Activated CD4-positive, alpha-beta T cell treated with anti-CD3 and anti-CD28 coated beads, Interleukin-2, amount 10 ng/mL, durations not matched to agents 7 days and 5 days (primary cell): ENCODE measurements at places on chromosomes 4 and X. TPM values are rescaled to one million over a fixed set of nuclear protein-coding genes. Genes with fewer than 3 reads are reported as not detected.

DNA sequence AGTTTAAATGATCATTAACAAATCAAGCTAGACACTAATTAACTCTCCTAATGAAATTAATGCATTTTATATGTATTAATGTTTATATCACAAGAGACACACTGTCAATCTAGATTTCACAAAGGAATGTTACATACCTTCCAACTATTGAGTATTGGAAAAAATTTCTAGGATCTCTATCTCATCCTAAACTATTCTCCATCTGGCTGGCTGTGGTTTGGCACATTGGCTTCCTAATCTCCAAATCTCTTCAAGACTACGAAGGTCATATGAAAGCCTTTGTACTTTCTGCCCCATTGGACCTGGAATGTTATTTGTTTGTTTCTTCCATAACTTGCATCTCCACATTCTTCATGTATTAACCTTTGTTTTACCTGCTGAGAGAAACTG is 1160.0 kb downstream of the ADGRL3 start:
- no peaks in the 10 kb centered on the region for H3K27me3 ChIP-seq
- DNase-seq: no peak

DNA sequence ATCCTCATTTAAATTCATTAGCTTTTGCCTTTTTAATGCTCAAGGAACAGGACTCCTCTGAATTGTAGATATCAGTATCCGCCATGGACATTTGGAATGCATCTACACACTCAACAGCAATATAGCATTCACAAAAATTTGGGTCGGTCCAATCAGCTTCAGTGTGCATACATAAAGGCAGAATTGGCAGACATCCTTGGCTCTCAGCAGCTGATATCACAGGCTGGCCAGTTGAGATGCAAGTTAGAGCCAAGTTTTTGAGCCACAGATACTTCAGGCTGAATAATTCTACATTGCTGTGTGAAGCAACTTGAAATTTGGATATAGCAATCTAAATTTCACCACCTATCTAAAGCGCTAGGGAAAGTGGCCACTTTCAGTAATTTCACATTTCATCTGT is 821.1 kb downstream of the PCDH19 start:
- H3K27me3 ChIP-seq: no peaks in the 10 kb centered on the region
- DNase-seq: no peak
- H3K36me3 ChIP-seq: no peaks in the 10 kb centered on the region
- H3K4me1 ChIP-seq: no peaks in the 10 kb centered on the region
- H3K27ac ChIP-seq: no peak overlapping the region

DNA sequence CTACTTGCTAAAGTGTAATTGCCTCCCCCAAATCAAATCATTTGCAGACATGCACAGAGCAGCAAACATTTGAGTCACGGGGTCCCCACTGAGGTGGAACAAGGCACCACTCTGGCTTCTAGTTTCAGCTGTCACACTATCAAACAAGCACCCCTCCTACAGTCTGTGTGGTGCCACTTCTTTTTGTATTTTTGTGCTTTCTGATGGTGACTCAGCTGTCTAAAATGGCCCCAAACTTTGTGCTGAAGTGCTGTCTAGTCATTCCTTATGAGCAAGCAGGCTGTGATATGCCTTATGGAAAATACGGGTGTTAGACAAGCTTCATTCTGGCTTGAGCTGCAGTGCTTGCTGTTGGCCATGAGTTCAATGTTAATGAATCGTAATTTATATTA is 15.4 kb downstream of the IGFBP7 start:
- no peak for DNase-seq
- peaks cover 25% of the 10 kb centered on the region for H3K27me3 ChIP-seq
- H3K4me3 ChIP-seq: no peak overlapping the region
- H3K27ac ChIP-seq: no peak overlapping the region
- H3K36me3 ChIP-seq: no peaks in the 10 kb centered on the region

GRCh38 chr4:106595906-106596305 is 227.3 kb upstream of the GIMD1 start:
- H3K27ac ChIP-seq: no peak overlapping the region
- no peaks in the 10 kb centered on the region for H3K27me3 ChIP-seq
- H3K4me1 ChIP-seq: no peaks in the 10 kb centered on the region
- no peak overlapping the region for H3K4me3 ChIP-seq
- no peak for DNase-seq

DNA sequence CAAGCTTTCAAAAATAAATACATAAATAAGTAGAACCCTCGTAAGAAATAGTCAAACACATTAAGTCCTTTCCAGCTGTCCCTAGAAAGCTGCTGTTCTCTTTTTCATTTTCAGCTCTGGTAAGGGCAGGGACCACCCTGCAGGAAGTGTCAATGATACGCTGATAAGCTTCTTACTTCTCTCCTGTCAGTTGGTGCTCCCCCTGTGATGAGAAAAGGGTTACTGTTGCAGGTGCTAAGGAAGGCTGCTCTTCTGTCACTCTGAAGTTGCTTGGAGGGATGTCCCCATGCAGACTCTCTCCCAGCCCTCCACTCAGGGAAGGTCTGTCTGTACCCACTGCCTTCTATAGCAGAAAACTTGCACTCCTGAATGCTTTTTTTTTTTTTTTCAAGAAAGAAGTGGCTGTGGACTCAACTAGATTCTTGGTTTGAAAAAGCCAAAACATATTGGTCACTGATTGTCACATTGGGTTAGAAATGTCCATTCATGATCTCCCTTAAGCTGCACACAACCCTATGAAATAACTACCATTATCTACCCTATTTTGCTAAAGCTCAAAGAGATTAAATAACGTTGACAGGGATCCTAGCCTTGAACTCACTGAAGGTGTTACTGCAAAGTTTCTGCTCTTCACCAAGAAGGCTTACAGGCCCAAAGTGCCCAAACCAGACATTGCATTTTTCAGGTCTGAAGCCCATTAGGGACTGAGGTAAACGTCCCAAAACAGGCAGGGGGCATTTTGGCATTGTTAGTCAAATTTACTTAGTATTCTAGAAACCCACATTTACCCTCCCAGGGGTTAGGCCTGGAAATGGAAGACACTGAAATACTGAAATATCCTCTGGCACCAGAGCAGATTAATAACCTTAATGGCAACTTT is 1.2 kb downstream of the CXCL3 start:
- no peak overlapping the region for H3K27ac ChIP-seq
- H3K36me3 ChIP-seq: peaks cover 2% of the 10 kb centered on the region
- peak overlapping the region; percentile 75 for H3K4me3 ChIP-seq
- no peak for DNase-seq

- no peaks in the 10 kb centered on the region for H3K36me3 ChIP-seq
- no peak overlapping the region for H3K27ac ChIP-seq
- no peak for DNase-seq
- H3K27me3 ChIP-seq: no peaks in the 10 kb centered on the region
Measured at GRCh38 chrX:85620466-85620865, 241.0 kb upstream of the POF1B start.

DNA sequence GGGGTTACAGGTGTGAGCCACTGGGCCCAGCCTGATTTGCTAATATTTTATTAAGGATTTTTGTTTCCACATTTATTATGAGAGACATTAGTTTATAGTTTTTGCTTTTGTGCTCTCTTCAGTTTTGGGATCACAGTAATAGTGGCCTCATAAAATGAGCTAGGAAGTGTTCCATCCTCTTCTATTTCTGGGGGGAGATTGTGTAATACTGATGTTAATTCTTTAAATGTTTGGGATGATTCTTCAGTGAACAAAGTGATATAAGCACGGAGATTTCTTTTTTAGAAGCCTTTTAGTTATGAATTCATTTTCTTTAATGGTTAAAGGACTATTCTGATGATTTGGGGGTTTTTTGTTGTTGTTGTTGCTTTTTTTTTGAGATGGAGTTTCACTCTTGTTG is 41.3 kb downstream of the RBMX start:
- no peak for DNase-seq
- no peaks in the 10 kb centered on the region for H3K27me3 ChIP-seq
- no peak overlapping the region for H3K27ac ChIP-seq
- H3K4me1 ChIP-seq: peaks cover 2% of the 10 kb centered on the region

GRCh38 chr4:25155947-25156346 is 4.3 kb downstream of the SEPSECS start:
- no peak overlapping the region for H3K4me3 ChIP-seq
- no peaks in the 10 kb centered on the region for H3K27me3 ChIP-seq
- H3K4me1 ChIP-seq: peaks cover 25% of the 10 kb centered on the region
- peaks cover 21% of the 10 kb centered on the region for H3K36me3 ChIP-seq
- no peak overlapping the region for H3K27ac ChIP-seq
- DNase-seq: no peak

DNA sequence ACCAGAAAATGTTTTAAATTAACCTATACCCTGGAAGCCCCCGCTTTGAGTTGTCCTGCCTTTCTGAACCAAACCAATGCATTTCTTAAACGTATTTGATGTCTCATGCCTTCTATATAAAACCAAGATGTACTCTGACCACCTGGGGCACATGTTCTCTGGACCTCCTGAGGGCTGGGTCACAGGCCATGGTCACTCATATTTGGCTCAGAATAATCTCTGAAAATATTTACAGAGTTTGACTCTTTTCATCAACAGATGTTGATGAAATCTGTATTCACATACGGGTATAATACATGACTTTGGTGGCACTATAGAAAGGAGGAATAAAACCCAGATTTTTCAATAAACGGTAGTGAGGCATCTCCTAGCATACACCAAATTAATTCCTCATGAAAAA is 55.7 kb downstream of the STAP1 start:
- H3K27ac ChIP-seq: no peak overlapping the region
- peaks cover 60% of the 10 kb centered on the region for H3K36me3 ChIP-seq
- no peaks in the 10 kb centered on the region for H3K27me3 ChIP-seq
- H3K4me1 ChIP-seq: no peaks in the 10 kb centered on the region
- no peak overlapping the region for H3K4me3 ChIP-seq

GRCh38 chr4:158624889-158625478 is 46.7 kb downstream of the C4orf46 start:
- no peaks in the 10 kb centered on the region for H3K4me1 ChIP-seq
- no peak overlapping the region for H3K4me3 ChIP-seq
- H3K36me3 ChIP-seq: no peaks in the 10 kb centered on the region
- peak; percentile 8 for DNase-seq
- H3K27ac ChIP-seq: no peak overlapping the region

BEND4 gene
- total RNA-seq: 0.19 TPM

KLHL4 gene
- total RNA-seq: not detected

ZCCHC18 gene
- total RNA-seq: 0.65 TPM

RBM47 gene
- 1.0 TPM for total RNA-seq

PWWP3B gene
- not detected for total RNA-seq

CPLX1 gene
- total RNA-seq: 0.17 TPM

MORF4L2 gene
- total RNA-seq: 126 TPM

HTR2C gene
- total RNA-seq: not detected

C4orf36 gene
- not detected for total RNA-seq

C4orf50 gene
- 0.21 TPM for total RNA-seq
